Fibroblast of skin of right biceps (primary cell): ENCODE measurements at places on chromosomes 6 and 20.

DNA sequence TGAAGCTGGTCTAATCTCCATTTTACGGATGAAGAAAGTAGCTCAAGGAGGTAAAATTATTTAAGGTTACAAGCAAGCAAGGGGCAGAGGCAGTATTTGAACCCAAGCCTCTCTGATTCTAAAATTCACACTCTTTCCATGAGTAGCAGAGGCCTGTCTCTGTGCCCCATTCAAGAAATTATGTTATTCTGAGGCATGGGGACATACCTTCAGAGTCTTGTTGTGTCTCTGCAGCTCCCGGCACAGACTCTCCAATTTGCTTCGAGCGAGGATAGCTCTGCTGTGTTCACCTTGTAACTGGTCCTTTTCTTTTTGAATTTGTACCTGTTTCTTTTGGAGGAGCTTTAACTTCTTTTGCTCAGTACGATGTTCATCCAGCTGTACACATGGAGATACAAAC, 21.5 kb downstream of the TXLNB start:
- DNase-seq = no peak

DNA sequence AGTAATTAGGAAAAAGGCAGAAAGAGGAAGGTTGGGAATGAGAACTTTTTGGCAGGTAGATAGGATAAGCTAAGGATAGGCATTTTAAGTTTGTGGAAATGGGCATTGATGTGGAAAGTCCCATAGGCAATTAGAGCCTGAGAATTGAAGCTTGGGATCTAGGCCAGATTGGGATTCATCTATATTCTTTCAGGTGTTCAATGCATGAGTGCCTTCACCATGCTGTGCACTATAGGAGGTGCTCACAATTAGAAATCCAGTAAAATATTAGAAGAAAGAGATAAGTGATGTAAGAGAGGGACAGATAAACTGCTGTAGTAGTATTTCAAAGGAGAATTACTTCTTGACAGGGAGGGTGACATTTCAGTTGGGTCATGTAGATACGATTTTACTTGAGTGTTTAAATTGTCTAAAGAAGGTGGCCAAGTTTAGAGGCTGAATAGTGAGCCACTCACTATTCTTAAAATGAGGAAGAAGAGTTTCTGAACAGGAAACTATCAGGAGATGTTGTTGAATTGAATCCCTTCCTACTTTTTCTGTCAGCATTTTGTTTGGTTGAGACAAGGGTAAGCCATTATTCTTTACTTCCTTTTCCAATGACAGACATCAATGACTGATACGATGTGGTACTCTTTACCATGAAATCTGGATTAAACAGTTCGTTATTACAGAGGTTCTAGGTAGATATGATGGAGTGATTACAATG, 31.0 kb upstream of the CTAGE9 start:
- DNase-seq = no peak

GRCh38 chr6:104969108-104969507, 12.2 kb downstream of the LIN28B start:
- DNase-seq = no peak

GRCh38 chr6:113629975-113630737, 227.0 kb upstream of the MARCKS start:
- peak; percentile 70 for DNase-seq

GRCh38 chr20:22581437-22582385, 2.7 kb downstream of the FOXA2 start:
- no peak for DNase-seq

DNA sequence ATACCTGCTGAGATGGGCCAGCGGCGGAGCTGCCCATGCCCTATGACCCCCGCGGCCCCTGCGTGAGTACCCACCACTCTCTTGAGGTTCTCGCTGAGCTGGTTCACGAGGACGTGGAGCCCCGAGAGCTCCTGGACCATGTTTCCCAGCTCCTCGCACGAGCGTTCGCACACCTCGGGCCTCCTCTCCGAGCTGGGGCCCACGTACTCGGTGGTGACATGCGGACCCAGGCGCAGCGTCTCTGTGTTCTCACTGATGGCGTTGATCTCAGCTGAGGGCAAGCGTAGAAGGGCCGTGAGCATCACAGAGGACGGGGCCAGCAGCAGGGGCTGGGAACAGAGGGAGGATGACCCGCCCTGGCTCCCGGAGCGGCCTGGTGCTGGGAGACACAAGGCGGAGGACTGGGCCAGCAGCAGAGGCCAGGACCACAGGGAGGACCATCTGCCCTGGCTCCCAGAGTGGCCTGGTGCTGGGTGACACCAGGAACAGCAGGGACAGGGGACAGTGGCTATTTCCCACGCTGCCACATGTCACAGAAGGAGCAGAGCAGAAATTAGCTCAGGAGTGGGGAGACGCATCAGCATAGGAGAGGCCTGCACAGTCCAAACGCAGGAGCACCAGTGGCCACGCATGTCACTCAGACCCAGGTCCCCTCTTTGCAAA, 11.8 kb downstream of the THBS2 start:
- DNase-seq = no peak

GRCh38 chr20:14984768-14985622, 647.6 kb upstream of the FLRT3 start:
- DNase-seq = no peak

- peak; percentile 43 for DNase-seq
These were observed 90.5 kb upstream of the TBX18 start for GRCh38 chr6:84854811-84855400.

DNA sequence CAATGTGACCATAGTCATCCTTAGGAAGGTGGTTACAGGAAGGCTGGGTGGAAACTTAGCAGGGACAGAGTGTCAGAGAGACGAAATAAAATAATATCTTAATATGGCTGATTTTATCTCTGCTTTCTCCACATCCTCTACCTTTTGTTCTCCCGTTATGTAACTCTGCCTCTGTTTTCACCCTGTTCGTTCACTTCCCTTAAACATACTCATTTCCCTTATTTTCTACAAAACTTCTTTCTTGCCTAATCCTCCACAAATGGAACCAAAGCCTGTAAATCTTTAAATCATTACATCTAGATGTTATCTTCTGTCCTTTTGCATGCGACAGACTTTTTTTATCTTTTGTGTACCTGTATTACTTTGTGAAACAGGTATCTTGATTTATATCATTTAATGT, 23.3 kb upstream of the CRIP3 start:
- no peak for DNase-seq

GRCh38 chr6:27838058-27838944, 73.9 kb downstream of the OR2B2 start:
- peak; percentile 100 for DNase-seq

GRCh38 chr20:46646122-46646521, 5.1 kb downstream of the SLC13A3 start:
- DNase-seq = no peak

- DNase-seq = peak; percentile 54
These were observed 528.7 kb upstream of the SOX4 start for GRCh38 chr6:21064756-21065340.

DNA sequence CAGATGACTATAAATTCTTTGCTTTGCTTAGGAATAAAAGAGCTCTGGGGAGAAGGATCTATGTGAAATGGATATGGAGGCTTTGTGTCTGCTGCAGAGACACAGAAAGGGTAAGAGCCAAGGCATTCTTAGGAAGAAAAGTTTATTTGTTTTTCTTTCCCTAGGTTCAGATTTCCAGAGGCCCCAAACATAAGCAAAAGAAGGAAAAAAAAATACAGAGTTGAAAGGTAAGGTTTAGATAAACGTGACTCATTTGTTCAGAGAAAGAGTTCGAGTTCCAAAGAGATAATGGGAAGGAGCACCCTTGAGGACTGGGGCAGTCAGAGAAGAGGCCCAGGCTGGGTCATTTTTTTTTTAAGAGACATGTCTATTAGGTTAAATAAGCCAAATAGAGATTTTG, 27.4 kb upstream of the BMP5 start:
- no peak for DNase-seq

DNA sequence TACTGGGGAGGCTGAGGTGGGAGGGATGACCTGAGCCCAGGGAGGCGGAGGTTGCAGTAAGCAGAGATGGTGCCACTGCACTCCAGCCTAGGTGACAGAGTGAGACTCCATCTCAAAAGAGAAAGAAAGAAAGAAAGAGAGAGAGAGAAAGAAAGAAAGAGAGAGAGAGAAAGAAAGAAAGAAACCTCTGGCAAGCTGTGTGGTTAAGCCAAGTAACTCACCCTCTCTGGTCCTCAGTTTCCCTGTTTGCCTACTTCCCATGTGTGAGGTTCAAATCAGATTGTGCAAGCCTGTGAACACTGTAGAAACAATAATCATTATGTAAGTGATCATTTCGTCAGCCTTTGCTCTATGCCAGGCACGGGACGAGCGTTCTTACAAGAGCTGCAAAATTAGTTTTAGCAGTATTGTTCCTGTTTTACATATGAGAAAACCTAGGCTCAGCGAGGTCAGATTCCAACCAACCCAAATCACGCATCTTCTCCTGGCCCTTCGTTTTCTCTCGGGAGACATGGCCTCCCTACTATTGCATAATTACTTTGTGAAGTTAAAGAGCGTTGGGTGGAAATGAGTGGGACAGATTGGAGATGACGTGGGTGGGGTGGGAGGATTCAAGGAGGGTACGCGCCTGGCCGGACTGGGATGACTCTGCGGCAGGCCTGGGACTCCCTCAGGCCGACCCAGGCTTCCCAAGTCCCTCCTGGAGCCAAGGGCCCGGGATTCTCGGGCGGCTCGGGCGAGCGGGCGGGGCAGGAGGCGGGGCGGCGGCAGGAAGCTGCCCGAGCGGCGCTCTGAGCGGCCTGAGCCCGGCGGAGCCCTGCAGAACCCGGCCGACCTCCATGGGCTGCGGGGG, at the start of gene SNX21:
Gene SNX21 (plus strand): TSS at position 770 of the 853 bp plus-strand sequence. CDS start 121 bp downstream, outside the sequence.
- peak; percentile 93 for DNase-seq

DNA sequence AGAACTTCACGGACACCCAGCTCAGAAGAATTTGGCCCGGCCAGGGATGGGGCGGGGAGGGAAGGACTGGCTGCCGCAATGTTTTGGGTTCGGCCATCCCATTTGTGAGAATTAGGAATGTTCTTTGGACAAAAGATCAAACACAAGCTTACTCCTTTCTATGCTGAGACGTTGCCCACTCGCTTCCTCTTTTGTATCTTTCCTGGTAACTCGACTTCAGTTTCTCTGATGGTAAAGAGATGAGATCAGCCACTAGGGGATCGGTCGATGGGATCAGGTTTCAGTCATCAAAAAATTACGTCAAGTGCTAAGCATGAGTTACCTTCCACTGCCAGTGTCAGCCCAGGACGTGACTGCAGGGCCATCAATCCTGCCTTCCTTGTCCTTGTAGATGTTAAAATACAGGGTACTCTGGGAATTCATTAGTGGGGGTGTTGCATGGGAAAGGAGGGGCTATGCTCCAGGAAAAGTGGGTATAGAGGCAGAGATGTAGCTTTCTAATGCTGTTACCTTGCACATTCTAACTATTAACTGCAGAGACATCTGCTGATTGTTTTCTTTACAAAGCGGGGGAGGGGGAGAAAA, 190.2 kb downstream of the TSHZ2 start:
- DNase-seq = peak; percentile 80

GRCh38 chr6:5645328-5646290, 361.1 kb downstream of the NRN1 start:
- peak; percentile 30 for DNase-seq
